MCF 10A (cell line): ENCODE measurements at places on chromosomes 7 and 10. TPM values are rescaled to one million over a fixed set of nuclear protein-coding genes. Genes with fewer than 3 reads are reported as not detected.

GRCh38 chr7:5173496-5173895, 16.5 kb upstream of the WIPI2 start:
- no peak for DNase-seq

Gene SLC26A3
- total RNA-seq = not detected in 2 replicates

DNA sequence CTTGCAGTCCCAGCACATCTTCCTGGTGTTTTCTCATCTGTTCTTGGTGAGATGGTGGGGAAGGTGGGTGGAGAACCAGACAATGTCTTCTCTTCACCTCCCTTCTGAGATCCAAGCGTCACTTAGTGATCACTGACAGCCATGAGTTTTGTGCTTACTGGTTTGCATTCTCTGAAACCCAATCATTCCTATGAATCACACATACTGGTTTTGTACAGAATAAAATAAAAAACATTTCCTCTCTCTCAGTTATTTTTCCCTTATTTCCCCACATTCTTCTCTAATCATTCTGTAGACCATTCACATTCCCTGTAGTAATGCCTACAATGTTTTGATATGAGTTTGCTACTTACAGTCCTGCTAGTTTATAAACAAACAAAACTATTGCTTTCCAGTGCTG, 143.8 kb upstream of the SLC13A1 start:
- no peak for DNase-seq

GRCh38 chr7:31828520-31828919, 141.5 kb downstream of the PPP1R17 start:
- no peak for DNase-seq

DNA sequence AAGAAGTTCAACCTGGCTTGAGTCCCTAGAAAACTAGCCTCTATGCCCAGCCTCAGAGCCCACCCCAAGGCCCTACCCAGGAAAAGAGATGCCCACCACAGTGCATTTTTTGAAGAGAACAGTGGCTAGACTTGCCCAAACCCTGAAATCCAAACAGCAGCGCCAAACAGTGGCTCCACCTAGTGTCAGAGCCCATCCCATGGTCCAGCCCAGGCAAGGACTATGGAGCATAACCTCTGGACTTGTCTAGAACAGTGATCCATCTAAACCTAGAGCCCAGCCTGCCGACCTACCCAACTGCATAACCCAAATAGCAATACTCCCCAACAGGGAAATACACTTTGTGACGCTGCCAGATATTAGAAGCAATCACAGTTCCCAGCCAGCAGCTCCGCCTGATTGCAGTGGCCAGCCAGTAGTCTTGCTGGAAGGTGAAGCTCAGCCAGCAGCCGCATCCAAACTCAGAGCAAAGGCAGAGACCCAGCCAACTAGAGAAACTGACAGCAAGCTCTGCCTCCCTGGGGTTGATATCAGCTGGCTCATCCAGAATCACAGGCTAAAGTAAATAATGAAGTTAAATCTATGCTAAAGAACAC, 44.5 kb downstream of the HBP1 start:
- DNase-seq = no peak
